Activated CD4-positive, alpha-beta T cell treated with anti-CD3 and anti-CD28 coated beads, Interleukin-10, Interleukin-2, amounts not matched to agents 100 ng/mL and 50 ng/mL, durations not matched to agents 16 hours and 8 hours (primary cell): ENCODE measurements at places on chromosomes 16 and 17.

- no peak for DNase-seq
These were observed 16.9 kb downstream of the SYT17 start for GRCh38 chr16:19184823-19185509.

- peak; percentile 31 for DNase-seq
These were observed 543 bp downstream of the ARHGAP23 start for GRCh38 chr17:38428643-38429371.

- DNase-seq = no peak
These were observed 130.9 kb downstream of the STX8 start for GRCh38 chr17:9444687-9445086.

GRCh38 chr17:82917699-82918345 is 78.0 kb upstream of the ZNF750 start:
- peak; percentile 16 for DNase-seq

- no peak for DNase-seq
These were observed 32.2 kb downstream of the TRIM37 start for GRCh38 chr17:59074494-59074893.

DNA sequence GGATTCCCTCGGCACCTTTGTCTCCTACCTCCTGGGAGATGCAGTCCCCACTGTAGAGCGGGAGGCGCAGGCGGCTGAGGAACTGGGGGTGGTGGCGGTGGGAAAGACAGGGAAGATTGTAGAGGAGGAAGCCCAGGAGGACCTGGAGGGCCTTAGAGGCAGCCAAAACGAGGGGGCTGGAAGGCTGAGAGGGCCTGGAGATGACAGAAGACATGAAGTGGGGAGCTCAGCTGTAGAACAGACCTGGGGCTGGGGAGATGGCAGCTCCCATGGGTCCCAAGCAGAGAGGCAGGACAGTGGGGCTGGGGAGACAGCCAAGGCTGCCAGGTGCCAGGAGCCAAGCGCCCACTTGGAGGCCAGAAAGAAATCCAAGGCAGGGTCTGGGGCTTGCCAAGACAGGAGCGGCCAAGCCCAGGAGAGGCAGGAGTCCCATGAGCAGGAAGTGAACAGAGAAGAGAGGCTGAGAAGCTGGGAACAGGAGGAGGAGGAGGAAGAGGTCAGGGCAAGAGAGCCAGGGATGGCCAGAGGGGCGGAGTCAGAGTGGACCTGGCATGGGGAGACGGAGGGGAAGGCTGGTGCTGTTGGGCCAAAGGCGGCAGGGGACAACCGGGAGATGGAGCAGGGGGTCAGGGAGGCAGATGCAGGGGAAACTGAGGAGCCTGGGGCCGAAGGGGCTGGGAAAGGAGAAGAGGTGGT is 803 bp downstream of the APOBR start:
- DNase-seq = no peak

GRCh38 chr17:78884148-78884825 is 18.7 kb downstream of the CEP295NL start:
- no peak for DNase-seq

DNA sequence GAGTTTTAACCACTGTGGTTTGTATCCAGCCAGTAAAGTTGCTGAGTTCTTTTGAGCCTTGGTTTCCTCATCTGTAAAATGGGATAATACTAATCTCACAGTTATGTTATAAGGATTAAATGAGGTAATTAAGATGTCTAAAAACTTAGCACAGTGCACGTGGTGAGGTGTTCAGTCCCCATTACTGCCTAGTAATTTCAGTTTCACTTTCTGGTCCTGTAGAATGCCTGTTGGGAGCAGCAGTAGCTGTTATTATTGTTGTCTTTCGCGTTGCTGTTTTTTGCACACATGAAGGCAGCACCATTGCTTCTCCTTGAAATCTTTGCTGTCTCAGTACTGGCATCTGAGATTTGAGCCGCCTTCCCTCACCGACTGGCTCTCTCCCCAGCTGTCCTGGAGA is 182.4 kb downstream of the DNAH9 start:
- no peak for DNase-seq

- peak; percentile 67 for DNase-seq
These were observed 15.5 kb downstream of the VPS35 start for GRCh38 chr16:46673320-46674013.

GRCh38 chr17:68085771-68086381 is 50.3 kb downstream of the KPNA2 start:
- DNase-seq = peak; percentile 31

DNA sequence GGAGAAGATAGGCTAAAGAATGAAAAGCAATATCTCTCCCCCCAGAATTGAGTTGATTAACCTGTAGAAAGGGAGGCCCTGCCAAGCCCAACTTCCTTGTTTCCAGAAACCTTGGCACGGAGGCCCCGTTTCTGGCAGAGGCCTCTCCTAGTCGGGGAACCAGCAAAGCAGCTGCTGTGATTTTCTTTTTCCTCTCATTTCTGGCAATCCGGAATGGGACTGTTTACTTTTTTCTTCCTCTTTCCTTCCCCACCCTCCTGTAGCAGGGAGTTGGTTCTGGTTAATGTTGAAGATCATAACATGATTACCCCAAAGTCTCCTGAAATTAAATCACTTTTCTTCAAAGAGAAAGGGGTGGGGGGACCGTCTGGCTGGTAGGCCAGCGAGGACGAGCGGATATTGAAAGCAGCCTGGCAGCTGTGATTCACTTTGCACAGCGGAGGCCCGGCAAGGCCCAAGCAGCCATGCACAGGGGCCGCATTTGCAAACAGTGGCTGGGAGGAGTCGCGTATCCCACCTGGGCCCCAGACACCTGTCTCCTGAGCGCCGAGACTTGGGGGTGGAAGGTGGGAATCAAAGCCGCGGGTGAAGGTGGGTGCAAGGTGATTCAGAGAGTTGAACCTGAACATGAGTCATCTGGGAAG is 51.5 kb downstream of the NTN1 start:
- DNase-seq = no peak

DNA sequence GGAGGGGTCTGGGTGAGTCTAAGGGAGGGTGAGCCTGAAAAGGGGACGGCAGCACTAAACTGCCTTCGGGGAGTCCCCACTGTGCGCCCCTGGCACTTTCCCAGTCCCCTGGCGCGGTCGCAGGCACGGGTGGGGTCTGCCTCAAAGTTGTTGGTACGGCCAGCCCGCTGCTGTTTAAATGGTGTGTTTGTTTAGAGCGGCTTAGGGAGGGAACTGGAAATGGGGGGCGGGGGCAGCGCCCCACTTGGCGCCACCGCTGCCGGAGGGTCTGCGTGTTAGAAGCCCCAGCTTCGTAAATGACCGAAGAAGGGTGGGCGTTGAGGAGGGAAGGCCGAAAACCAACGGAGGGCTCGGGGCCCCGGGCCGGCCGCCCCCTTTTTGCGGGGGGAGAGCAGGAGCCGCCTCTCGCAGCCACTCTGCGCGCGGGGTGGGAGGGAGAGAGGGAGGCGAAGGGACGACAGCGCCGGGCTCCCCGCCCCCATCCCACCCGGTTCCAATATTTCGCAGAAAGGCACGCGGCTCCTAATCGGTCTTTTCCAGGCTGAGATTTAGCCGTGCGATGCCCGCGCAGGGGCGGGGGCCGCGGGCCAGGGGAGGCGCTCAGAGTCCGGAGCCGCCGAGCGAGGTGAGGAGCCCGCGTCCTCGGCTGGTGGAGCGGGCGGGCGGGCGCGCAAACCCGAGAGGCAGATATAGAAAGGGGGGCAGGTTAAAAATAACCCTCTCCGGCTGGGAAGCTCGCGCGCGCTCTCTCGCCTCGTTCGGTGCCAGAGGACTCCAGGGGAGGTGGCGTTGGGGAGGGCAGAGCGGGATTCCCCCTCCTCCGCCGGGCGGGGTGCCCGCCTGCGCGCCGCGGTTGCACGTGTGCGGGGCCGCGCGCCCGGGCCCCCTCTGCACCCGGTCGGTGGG is 54.9 kb downstream of the SREBF1 start:
- no peak for DNase-seq

DNA sequence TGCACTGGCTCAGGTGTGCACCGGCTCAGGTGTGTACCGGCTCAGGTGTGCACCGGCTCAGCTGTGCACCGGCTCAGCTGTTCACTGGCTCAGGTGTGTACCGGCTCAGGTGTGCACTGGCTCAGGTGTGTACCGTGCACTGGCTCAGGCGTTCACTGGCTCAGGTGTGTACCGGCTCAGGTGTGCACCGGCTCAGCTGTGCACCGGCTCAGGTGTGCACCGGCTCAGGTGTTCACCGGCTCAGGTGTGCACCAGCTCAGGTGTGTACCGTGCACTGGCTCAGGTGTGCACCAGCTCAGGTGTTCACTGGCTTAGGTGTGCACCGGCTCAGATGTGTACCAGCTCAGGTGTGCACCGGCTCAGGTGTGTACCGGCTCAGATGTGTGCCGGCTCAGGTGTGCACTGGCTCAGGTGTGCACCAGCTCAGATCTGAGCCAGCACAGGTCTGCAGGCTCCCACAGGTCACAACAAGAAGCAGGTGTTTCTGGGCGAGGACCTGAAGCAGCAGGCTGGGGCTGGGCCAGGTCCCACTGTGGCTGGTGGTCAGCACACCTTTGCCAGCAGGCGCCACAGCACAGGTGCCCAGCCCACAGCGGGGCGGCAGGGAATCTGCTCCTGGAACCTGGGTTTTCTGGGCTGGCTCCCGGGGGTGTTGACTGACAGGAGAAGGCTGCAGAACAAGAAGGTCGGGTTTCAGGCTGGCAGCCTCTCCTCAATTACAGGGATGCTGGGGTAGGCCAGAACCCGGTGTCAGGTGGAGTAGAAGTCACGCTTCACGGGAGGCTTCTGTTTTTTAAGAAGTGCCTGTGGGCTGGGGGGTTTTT is 17.2 kb downstream of the METRNL start:
- DNase-seq = no peak

DNA sequence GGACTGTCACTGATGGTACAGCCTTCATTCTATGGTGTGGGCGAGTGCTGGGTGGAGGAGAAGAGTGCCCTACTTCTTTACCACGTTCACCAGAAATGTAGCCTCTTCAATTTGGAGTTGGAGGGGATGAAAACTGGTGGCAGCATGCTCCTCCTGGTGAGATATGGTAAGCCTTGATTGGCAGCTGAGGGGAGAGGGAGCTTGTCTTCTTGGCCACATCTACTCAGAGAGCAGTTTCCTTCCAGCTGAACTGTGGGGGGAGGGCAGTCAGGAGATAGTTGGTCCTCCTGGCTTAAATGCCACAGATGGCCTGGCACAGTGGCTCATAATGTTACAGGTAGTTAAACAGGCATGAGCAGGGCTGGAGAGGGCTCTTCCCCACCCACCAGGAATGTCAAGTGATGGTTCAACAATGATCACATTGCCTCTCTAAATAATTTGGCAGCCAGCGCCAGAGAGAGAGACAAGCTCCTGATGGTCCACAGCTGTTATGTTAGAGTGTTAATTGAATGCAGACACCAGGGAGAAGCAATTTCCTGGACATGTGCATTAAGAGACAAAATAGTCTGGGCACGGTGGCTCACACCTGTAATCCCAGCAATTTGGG is 9.0 kb upstream of the MAPK3 start:
- DNase-seq = no peak

- DNase-seq = no peak
These were observed 18.1 kb downstream of the SPNS2 start for GRCh38 chr17:4516735-4517134.

DNA sequence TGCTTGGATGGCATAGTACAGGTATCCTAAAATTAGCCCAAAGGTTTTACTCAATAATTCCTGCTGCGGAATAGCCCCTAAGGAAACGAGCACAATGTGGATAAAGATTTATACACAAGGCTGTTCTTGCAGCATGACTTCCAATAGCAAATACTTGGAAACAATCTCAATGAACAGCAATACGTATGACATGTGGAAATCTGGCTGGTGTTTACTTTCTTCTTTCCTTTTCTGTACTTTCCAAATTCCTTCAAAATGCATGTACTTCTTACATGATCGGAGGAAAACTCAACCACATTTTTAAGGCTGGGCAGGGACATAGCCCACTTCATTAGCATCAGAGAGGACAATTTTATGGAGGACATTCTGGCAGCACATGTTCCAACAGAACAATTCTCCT is 86.6 kb downstream of the C16orf95 start:
- no peak for DNase-seq

GRCh38 chr16:55443434-55444346 is 35.3 kb upstream of the MMP2 start:
- no peak for DNase-seq

- no peak for DNase-seq
These were observed 164.8 kb upstream of the FOXF1 start for GRCh38 chr16:86345516-86345915.

DNA sequence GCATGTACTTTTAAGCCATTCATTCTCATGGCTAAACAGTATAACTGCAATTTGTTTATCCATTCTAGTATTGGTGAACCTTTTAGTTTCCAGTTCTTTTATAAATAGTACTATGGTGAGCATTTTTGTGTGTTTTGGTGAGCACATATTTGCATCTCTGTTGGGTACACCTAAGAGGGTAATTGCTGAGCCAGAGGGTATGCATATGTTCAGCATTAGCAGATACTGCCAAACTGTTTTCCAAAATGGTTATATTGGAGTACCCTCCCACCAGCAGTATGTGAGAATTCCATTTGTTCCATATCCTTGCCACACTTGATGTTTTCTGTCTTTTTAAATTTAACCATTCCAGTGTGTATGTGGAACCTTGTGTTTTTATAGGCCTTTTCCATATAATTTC is 54.1 kb upstream of the SLC12A3 start:
- DNase-seq = no peak

- peak; percentile 48 for DNase-seq
These were observed 21.2 kb downstream of the USP43 start for GRCh38 chr17:9666461-9667050.

DNA sequence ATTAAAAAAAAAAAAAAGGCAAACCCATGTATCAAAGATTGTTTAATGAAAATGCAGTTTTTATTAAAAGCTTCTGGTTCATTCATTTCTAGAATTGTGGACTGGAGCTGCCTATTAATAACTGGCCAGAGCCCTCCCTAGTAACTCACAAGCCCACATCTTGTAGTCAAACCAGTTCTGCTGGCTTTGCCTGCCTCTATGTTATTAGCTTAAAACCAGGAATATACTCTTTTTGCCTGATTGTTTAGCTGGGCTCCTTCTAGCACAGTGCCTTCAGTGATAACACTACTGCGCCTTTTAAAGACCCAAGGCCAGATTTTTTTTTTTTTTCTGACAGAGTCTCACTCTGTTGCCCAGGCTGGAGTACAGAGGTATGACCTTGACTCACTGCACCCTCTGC is 26.0 kb downstream of the TAC4 start:
- DNase-seq = no peak

DNA sequence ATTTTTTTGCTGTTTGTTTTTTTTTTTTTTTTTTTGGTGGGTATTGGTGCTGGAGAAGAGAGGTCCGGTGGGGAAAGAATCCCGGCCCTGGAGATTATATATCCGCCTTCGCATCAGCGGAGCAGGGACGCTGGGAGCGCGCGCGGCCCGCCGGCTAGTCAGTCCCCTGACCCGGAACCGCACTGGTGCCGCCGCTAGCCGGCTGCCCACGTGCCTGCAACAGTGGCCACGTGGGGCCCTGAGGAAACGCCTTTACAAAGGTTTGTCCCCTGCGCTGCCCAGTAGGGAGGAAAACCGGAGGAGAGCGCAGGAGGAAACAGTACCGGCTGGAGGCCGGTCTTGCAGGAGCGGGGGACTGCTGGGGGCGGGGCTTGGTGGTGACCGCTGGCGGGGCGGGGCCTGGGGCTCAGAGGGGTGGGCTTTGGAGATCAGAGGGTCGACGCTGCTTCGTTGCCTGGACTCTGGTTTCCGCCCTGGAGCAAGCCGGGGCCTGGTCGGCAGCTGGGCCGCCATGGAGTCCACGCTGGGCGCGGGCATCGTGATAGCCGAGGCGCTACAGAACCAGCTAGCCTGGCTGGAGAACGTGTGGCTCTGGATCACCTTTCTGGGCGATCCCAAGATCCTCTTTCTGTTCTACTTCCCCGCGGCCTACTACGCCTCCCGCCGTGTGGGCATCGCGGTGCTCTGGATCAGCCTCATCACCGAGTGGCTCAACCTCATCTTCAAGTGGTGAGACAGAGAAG is at the start of gene G6PC3:
Gene G6PC3, plus strand, starts transcription at position 281 of the 743 bp plus-strand sequence. Its CDS starts 231 bp downstream, at position 512.
- peak; percentile 96 for DNase-seq

- peak; percentile 26 for DNase-seq
These were observed 3.8 kb downstream of the ARSG start for GRCh38 chr17:68295086-68295485.
